ENCODE measurements at places on chromosomes 16 and 17. TPM values are rescaled to one million over a fixed set of nuclear protein-coding genes. Genes with fewer than 3 reads are reported as not detected.

Gene HOXB4
- total RNA-seq, result 1.3 TPM

Gene TOX3
- total RNA-seq, result 0.44 TPM

Gene CFAP97D1
- under 0.01 TPM for total RNA-seq

Gene C17orf107
- total RNA-seq, result 2.8 TPM

DNA sequence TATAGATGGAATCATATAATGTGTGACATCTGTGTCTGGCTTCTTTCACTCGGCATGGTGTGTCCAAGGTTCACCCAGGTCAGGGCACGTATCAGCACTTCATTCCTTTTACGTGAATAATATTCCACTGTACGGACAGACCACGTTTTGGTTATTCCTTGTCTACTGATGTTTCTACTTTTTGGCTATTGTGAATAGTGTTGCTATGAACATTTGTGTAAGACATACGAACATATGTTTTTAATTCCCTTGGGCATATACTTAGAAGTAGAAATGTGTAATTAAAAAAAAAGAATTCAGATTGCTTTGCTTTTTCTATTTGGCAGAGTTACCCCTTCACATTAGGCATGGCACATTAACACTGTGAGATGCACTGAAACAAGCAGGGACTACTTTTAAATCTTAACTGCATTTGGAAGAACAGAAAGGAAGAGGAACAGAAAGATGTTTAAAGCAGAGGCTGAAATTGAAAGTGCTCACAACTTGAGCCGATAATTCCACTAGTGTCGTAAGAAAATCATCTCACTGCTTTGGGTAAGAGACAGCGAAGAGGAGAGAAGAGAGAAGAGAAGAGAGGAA lies 105.3 kb downstream of the VPS53 start:
- peak; percentile 48 for DNase-seq
- H3K27ac ChIP-seq, result peak overlapping the region; percentile 37
- peaks cover 29% of the 10 kb centered on the region for H3K4me1 ChIP-seq
- H3K27me3 ChIP-seq, result no peaks in the 10 kb centered on the region

DNA sequence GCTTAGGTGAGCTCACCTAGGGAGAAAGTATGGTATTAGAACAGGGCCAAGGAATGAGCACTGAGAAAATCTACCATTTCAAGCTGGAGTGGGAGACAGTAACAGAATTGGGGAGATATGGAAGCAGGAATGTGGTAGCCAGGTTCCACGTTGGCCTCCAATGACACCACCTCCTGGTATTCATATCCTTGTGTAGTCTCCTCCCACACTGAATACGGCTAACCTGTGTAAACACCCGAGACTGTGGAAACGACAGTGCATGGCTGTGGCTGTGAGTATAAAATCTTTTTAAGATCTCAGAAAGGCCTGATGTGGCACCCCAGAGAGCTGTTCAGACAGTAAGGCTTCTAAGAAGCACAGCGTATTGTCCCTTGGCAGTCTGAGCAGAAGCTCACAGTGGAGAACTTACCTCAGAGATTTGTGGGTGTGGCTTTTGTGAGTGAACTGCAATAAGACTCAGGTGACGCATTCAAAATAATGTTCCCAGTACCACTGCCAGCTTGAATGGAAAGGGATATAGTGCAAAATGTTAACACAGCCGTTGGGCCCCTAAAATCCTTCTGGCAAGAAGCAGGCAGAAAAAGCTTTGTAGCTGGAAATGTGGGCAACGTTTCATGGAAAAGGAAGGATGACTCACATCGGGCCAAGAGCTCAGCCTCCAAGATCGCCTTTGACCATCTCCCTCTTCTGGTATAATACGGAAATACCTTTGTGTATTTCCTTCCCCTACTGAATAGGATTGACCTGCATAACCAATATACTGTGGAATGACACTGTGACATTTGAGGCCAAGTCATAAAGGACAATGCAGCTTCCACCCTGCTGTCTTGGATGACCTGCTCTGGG lies 14.4 kb downstream of the SDR42E1 start:
- DNase-seq, result peak; percentile 90
- H3K27me3 ChIP-seq, result no peaks in the 10 kb centered on the region
- no peak overlapping the region for H3K4me3 ChIP-seq
- H3K27ac ChIP-seq, result peak overlapping the region; percentile 42

DNA sequence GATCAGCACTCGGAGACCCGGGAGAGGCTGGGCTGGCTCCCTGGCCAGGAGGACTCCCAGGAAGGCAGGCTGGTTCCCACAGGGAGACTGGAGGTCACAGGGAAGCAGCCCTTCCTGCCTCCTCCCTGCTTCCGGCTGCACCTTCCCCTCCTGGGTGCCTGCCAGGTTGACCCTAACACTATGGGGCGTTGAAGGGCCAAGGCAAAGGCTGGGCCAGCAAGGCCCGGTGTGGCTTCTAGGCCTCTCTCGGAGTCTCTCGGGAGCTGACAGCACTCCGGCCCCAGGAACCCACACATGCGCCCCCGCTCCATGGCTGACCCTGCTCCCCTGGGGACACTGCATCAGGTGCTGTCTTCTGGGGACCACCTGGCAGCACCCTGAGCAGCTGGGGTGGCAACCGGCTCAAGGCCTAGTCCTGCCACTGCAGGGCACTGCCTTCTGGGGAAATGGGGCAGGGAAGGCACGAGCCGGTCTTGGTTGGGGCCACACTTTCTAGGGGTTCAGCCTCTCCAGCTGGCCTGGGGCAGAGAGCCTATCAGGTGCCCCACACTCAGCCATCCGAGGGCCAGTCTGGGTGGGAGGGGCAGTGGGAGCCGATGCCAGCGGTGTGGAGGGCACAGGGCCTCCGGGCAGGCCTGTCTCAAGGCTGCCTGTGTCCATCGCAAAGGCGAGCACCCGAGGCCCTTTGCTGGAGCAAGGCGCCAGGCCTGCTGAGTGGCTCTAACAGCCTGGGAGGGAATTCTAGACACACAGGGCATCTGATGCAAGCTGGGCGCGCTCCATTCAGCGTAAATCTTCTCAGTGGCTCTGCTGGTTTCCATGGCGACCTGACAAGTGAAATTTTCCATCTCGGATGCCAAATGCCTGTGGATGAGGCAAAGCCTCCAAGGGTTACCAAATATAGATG lies 5.6 kb upstream of the MTSS2 start:
- DNase-seq, result peak; percentile 96
- no peaks in the 10 kb centered on the region for H3K27me3 ChIP-seq
- H3K36me3 ChIP-seq, result peaks cover 7% of the 10 kb centered on the region
- peaks cover 100% of the 10 kb centered on the region for H3K4me1 ChIP-seq
- peak overlapping the region; percentile 98 for H3K27ac ChIP-seq
- H3K4me3 ChIP-seq, result no peak overlapping the region

- no peaks in the 10 kb centered on the region for H3K27me3 ChIP-seq
- H3K27ac ChIP-seq, result no peak overlapping the region
- DNase-seq, result no peak
- H3K36me3 ChIP-seq, result peaks cover 3% of the 10 kb centered on the region
Measured at GRCh38 chr16:14456793-14457481, 173.1 kb downstream of the PARN start.

DNA sequence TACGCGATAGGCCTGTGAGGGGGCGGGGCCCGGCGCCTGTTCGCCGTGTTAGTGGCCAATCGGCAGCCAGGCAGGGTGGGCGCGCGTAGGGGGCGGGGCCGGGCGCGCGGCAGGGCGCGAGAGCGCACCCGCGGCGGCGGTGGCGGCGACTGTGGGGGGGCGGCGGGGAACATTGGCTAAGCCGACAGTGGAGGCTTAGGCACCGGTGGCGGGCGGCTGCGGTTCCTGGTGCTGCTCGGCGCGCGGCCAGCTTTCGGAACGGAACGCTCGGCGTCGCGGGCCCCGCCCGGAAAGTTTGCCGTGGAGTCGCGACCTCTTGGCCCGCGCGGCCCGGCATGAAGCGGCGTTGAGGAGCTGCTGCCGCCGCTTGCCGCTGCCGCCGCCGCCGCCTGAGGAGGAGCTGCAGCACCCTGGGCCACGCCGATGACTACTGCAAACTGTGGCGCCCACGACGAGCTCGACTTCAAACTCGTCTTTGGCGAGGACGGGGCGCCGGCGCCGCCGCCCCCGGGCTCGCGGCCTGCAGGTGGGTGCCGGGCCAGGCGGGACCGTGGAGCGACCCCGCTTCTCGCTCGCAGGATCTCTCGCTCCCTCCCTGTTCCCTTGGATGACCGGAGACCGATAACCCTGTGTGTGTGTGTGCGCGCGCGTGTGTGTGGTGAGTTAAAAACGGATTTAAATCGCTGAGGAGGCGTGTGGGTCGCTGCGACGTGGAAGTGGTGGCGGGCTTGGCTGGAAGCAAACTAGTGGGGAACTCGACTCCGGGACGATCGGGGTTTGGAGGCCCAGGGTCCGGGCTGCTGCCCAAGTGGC lies at the start of gene NFATC3:
Gene NFATC3 (plus strand): TSS at position 112 of the 813 bp plus-strand sequence. CDS start 312 bp downstream, at position 424.
- peak within 1 kb of the TSS; percentile 100 for H3K27ac ChIP-seq
- DNase-seq, result peak; percentile 99
- peak within 1 kb of the TSS; percentile 84 for H3K4me3 ChIP-seq
- peaks cover 41% of the 10 kb centered on the region for H3K4me1 ChIP-seq

DNA sequence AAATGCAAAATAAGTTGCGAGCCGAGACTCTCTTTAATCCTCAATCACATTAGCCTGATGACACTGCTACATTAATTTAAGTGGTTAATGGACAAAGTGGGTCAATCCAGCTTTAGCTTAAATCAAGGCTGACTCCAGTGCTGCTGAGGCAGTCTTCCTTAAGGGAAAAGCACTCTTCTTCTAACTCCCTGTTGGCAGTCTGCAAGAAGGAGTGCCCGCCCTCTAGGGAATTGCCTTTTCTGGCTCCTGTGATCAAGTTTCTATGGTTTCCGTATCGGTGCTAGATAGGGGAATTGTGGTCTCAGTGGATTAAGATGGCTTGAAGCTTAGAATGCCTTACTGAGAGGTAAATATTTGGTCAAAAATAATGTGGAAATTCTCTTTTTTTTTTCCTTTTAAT lies 41.0 kb downstream of the HS3ST3B1 start:
- no peak overlapping the region for H3K4me3 ChIP-seq
- no peak overlapping the region for H3K27ac ChIP-seq
- no peak for DNase-seq
- no peaks in the 10 kb centered on the region for H3K36me3 ChIP-seq
- no peaks in the 10 kb centered on the region for H3K4me1 ChIP-seq
